Fibroblast of skin of left quadriceps (primary cell): ENCODE measurements at places on chromosomes 12 and 14.

GRCh38 chr12:89848732-89849131 is 140.1 kb upstream of the ATP2B1 start:
- DNase-seq: no peak

DNA sequence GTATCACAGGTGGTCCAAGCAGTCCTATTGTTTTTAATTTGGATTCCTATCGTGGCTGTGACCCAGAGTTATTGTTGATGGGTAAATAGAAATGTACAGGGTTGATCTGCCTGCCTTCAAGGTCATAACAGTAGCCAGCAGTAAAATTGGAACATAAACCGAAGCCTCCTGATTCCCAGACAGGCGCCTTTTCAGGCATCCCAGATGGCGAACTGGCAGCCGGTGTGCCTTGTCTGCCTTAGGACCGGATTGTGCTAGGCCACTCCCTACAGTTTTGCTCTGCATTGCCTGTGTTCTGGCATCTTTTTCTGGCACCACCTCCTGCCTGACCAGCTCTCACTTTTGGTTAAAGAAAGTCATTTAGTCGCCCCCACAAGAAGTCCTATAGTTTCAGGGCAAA is 22.2 kb downstream of the TMEM117 start:
- no peak for DNase-seq

DNA sequence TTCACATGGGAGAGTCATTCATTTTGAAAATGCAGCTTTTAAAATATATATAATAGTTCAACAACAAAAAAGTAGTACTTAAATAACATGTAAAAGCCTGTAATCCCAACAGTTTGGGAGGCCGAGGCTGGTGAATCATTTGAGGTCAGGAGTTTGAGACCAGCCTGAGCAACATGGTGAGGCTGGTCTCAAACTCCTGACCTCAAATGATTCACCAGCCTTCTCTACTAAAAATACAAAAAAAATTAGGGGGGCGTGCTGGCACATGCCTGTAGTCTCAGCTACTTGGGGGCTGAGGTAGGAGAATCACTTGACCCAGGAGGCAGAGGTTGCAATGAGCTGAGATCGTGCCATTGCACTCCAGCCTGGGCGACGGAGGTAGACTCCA is 256.3 kb upstream of the RGS6 start:
- no peak for DNase-seq

DNA sequence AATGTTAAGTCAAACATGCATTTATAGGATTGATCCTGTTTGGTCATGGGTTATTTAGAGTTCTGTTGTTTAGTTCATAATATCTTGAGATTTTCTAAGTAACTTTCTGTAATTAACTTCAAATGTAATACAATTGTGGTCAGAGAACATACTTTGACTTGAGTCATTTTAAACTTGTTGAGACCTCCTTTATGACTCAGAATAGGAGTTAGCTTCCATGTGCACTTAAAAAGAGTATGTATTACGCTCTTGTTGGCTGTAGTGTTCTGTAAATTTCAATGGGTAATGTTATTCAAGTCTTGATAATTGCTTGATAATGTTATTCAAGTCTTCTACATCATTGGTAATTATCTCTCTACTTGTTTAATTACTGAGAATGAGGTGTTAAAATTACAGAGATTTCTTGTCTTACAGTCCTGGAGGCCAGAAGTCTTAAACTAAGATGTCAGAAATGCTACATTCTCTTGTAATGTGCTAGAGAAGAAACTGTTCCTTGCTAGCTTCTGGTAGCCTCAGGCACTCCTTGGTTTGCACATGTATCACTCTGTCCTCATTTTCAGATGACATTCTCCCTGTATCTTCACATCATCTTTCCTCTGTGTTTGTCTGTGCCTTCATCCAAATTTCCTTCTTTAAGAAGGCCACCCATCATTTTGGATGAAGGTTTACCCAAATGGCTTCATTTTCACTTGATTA is 197.3 kb downstream of the TMTC3 start:
- DNase-seq: peak; percentile 64

- DNase-seq: no peak
Measured at GRCh38 chr12:51076236-51076930, 7.0 kb downstream of the CSRNP2 start.

- no peak for DNase-seq
Measured at GRCh38 chr12:3881281-3881950, 8.2 kb upstream of the PARP11 start.

DNA sequence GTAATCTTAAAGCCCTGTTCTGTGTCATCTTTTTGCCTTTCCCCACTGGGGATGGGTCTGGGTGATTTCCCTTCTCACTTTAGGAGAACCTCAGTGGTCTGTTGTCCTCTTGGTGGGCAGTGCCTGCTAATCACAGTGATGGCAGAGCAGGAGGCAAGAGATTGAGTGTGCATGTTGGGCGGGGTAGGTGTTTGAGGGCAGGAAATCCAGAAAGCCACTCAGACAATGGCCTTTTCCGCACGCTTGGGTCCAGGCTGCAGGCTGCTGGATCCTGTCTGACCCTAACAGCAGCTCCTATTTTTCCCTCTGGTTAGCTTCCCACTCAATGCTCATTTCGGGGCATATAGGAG is 13.7 kb upstream of the ITGA5 start:
- DNase-seq: no peak

GRCh38 chr14:50855558-50855957 is 16.3 kb upstream of the ABHD12B start:
- DNase-seq: no peak

- DNase-seq: no peak
Measured at GRCh38 chr12:75701859-75702258, 190.4 kb upstream of the KRR1 start.

DNA sequence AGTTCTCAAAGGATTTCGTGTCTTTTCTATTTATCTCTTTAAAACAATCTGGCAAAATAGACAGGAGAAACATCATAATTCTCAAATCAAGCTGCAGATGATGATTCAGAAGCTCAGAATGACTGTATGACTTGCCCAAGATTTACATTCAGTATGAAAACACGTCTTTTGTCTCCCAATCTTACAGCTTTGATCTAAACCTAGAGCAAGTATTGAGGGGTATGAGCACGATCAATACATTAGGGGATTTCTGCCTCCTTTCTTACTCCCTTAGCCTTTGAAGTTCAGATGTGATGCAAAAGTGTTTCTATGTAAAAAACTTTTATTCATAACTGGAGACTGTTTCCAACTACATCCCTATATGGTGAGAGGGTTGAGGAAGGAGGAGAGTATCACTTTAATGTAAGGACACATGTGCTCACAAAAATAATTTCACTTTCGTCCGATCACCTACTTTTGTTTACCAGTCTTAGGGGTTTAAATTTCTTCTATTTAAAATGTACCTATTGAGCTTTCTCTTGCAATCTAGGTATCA is 454.8 kb downstream of the TMTC2 start:
- no peak for DNase-seq

DNA sequence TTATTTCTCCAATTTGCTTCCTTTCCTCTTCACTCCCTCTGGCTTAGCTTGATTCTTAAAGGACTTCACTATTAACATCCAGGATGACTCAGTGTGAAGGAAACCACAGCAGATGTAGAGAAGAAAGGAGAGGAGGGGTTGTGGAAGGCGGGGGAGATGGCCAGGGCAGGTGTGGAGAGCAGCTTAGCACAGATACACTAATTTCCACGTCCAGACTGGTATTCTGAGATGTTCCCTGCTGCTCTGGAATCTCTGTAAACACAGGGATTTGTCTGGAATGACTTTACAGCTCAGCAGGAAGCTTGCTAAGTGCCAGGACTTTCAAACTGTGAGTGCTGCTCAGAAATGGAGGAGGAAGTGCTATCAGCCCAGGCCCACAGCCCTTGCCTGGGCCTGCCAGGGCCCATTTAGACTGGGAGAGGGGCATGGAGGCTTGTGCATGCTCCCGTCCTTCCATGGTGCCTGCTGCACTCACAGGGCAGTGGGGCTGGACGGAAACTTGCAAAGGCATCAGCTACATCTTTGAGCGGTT is 202.5 kb upstream of the DDHD1 start:
- peak; percentile 81 for DNase-seq

GRCh38 chr12:12947902-12948301 is 4.1 kb downstream of the GPRC5D start:
- no peak for DNase-seq

DNA sequence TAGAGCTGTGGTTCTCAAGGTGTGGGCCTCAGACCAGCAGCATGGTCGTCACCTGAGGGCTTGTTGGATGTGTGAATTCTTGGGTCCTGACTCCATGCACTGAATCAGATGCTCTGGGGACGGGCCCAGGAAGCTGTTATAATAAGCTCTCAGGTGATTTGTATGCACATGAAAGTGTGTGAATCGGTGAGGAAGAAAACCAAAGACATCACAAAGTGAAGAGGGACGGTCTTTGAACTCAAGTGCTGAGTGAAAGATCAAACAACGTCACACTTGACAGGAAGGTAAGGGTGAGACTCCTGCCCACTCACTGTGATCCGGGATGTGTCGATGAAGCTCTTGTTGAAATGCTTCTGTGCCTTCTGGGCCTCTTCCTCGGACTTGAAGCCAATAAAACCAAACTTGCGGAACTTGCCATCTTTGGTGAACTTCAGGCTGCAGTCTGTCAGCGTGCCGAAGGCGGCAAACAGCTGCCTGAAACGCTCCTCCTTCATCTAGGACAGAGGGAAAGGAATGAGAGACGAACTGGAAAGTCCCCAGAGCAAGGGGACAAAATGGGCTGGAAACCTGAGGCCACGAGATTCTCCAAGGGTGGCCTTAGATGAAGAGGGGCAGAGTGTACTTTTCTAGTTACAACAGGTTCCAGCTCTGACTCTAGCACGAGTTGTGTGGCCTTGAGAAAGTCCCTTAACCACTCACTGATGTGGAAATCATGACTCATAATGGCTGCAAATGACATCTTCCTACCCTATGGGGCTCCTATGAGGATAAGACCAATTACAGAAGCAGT is 4.0 kb downstream of the RBM19 start:
- no peak for DNase-seq

DNA sequence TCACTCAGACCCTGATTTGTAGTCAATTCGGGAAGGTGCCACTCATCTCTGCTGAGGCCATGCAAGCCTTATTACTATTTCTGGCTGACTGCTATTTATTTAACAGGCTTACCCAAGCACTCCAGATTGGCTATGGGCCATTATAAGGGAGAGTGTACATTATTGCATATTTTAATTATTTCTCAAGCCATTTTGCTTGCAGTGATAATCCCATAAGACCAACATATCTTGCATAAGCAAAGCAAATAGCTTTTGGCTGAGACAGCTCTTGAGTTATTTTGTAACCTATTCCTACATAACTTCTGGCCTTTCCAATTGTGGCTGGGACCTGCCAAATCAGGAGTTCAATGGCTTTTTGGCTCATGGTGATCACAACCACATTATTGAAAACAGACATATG is 509.6 kb upstream of the USP15 start:
- DNase-seq: peak; percentile 52

- DNase-seq: no peak
Measured at GRCh38 chr14:58992935-58993334, 195.5 kb upstream of the DAAM1 start.

GRCh38 chr12:57372233-57372632 is 58.6 kb downstream of the R3HDM2 start:
- DNase-seq: no peak

GRCh38 chr12:89194683-89195082 is 157.6 kb downstream of the DUSP6 start:
- no peak for DNase-seq

DNA sequence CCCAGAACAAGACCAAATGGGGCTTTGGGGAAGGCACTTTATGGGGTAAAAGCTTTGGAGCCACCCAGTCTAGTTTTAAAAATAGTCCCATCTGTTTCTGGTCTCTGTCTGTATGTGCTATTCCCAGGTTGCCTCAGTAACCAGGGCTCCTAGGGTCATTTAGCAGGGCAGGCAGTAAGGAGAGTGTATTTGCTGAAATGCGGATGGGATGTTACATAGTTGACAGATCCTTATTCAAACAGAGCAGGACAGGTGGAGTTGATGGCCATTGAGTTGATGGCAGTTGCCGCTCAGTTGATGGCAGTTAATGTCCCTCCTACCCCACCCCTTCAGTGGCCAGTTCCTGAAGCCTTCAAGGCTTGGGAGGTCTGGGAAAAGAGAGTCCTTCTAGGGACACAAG is 4.6 kb downstream of the ZC3H10 start:
- no peak for DNase-seq

GRCh38 chr12:130572553-130572952 is 143.5 kb downstream of the RIMBP2 start:
- DNase-seq: no peak

DNA sequence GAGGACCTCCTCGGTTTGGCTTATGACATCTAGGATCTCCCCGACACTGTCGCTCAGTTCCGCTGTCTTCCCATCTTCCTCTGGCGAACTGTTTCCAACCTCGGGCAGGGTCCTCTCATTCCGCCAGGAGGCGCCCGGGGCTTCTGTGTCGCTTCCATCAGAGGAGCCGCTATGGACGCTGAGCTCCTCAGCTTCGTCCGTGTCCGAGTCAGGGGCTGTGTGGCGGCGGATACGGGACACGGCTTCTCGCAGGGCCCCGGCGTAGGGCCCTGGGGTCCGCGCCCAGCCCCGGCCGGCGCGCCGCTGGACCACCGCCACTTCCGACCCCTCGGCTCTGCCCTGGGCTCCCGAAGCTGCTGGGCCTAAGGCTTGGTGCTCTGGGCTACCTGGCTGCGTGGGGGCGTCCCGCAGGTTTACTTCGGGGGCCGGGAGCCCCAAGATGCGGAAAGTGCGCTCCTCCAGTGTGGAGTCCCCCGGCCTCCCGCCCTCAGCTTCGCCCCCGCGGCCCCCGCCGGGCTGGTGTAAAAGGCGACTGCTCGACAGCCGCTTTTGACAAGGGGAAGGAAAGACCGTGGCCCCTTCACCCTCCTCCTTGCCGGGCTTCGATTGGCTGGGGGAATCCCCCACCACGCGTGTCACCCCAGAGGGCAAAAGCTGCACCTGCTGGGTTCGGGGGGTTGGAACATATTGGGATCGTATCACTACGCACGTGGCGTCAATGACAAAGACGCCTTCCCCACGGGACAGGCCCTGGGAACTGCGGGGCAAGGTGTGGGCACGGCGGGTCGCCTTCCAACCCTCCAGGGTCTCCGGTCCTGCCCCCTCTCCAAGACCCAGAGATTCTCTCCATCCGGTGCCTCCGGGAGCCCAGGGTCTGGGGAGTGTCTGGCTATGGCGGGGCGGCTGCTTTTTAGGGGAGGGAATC is 2.1 kb downstream of the DDN start:
- DNase-seq: no peak

GRCh38 chr14:71444030-71444822 is 488.0 kb upstream of the RGS6 start:
- no peak for DNase-seq

DNA sequence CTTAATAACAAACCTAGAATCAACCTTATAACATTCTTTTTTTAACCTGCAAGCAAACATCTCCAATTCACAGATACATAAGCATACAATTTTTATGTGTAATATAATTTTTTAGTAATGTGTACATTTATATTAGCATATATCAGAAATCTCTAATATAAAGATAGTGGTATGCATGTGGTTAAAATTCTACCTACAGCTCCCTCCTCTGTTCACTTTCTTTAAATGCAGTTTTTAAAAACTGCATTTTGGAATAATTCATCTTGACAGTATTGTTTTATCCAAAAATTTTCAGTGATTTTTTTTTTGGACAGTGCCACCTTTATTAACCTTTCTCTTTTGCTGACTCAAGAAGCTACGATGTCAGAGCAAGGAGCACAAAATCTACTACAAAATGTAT is 13.2 kb upstream of the RXYLT1 start:
- DNase-seq: no peak
